Mucosa of descending colon (tissue), 3 donors: ENCODE measurements at places on chromosomes 4 and X.
A peak's percentile ranks its signal among the peaks of the same experiment; 100 is the strongest.

- no peak for DNase-seq
Observed at GRCh38 chrX:19875050-19875431, 12.4 kb downstream of the SH3KBP1 start.

GRCh38 chrX:24526616-24527015, 61.5 kb downstream of the PDK3 start:
- no peak for DNase-seq

- DNase-seq, result peak; percentile 51
Observed at GRCh38 chrX:148501386-148502066, 1.1 kb downstream of the AFF2 start.

- no peak for DNase-seq
Observed at GRCh38 chr4:78254893-78255292, 197.8 kb downstream of the FRAS1 start.

DNA sequence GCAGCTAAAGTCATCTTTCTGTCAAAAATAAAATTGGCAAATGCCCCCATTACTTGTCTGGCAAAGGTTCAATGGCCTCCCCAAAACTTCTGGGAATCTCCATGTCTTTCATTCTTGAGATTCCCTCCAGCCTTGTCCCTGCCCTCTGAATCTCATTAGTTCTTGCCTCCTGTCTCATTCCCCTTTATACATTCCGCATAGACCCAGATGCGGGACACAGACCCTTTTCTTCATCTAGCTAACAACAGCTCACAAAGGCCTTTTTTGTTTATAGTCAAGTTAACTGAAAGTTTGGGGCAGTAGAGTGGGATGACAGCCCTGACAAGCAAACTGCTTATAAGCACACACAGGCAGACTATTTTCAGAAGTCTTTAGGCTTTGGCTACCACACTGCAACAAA, 306.1 kb upstream of the FAM241A start:
- DNase-seq, result no peak

- DNase-seq, result no peak
Observed at GRCh38 chrX:143336261-143336660, 181.0 kb downstream of the SPANXN3 start.
